ENCODE measurements at places on chromosomes 7 and 10.

GRCh38 chr7:116541951-116542350, 17.1 kb downstream of the CAV1 start:
- no peak for DNase-seq

DNA sequence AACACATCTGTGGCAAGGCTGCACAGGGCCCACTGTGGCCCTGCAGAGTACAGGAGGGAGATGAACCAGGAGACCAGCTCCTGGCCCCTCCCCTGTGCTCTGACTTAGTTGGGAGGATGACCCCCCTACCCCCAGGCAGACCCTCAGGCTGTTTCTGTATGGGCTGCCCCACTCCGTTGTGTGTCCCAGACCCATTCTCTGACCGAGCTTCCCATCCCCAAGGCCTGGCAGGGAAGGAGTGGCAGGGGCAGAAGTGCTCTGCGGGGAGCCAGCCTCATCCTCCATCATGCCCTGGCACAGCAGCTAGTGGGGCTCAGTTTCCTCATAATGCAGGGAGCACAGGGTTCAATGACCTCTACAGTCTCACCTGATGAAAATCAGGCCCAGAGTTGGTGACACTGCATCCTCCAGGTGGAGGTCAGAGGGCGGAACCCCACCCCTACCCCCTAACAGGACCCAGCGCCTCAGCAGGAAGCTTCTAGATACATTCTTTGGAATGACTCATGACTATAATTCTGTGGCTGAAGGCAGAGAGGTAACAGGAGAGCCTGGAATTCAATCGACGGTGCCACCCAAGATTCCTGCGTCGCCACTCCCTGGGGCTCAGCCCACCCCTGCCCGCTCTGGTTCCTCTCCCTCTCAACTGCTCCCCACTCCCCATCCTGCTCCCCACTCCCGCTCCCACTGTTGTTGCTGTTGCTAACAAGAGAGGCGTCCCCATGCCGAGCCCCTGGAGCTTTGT, 18.2 kb downstream of the PODXL start:
- no peak for DNase-seq

DNA sequence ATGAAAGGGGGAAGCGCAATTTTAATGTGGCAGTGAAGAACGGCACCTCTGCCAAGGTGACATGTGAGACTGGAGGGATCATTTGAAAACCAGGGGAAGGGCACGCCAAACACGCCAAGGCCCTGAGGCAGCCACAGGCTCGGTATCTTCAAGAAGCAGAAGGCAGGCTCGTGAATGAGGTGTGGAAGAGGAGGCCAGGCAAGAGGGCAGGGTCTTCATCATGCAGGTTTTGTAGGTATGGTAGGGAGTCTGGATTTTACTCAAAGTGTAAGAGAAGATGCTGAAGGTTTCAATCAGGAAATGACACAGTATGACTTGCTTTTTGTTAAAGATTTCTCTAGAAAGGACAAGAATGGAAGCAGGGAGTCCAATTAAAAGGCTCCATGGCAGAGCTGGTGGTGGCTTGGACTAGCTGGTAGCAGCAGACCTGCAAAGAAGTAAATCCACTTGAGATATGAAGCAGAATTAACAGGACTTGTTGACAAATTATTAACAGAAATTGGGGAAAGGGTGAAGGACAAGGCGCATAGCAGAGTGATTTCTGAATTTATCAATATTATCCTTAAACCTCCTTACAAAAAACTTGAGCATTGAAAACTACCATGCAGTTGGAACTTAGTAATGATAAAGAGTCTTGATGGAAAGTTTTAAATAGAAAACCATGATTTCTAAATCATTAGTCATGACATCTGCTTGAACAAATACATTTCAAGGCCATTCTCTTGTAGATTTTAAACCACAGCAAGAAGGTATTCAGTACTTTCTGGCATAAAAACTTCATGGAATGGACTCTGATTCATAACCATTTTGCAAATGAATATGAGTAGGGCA, 70.4 kb downstream of the COA1 start:
- DNase-seq = no peak

DNA sequence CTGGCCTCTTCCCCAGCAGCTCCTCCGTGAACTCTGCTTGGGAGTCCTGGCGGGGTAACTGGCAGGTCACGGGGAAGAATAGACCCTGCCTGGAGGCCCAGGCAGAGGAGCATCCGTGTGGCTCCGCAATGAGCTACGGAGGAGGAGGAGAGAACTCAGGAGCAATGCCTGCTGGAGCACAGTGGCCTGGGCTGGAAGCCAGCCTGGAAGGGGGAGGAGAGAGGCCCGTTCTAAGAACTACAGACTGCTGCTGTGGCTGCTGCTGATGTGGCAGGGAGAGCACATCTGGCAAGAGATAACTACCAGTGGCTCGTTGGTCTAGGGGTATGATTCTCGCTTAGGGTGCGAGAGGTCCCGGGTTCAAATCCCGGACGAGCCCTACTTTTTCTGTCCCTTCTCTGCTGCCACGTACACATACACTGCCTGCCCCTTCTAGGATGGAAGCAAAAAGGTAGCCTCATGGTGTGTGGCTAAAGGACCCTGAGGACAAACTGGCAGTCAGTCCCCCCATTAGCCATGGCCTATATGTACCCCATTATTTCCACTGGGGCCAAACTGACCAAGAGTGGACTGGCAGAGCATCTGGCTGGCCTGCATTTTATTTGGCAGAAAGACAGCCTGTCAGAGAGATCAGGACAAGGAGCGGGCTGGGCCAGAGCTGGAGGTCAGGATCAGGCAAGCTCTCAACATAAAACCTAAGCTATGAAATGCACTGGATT, 7.7 kb upstream of the OPN1SW start:
- no peak for DNase-seq

DNA sequence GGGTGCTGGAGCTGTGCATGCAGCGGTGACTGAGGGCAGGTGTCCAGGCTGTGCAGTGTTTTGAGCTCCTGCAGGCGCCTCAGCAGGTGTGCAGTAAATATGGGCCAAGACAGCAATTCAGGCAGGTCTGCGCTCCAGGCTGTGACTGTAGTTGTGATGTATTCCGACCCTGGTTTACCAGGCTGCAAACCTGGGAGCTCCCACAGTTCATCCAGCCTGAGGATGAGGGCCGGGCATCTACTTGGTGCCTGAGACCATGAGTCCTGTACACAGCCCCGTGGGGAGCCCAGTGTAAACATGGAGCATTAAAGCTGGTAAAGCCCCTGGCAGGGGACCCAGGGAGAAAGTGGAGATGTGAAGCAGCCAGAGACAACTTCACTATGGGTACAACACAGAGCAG, 82.8 kb downstream of the VOPP1 start:
- DNase-seq = no peak
